ENCODE measurements at places on chromosomes 12 and 14. TPM values are rescaled to one million over a fixed set of nuclear protein-coding genes. Genes with fewer than 3 reads are reported as not detected.

Gene RIN3
- 21.6 TPM for total RNA-seq

Gene LRRC43
- total RNA-seq: not detected

Gene TDRD9
- 0.19 TPM for total RNA-seq

Gene RNU7-1
- total RNA-seq: not detected

Gene PTPRR
- not detected for total RNA-seq

All from activated CD4-positive, alpha-beta T cell treated with anti-CD3 and anti-CD28 coated beads, Interleukin-2, amount 10 ng/mL, durations not matched to agents 24 days and 14 days (primary cell).